Caco-2 (cell line): ENCODE measurements at places on chromosomes 16 and 17.

DNA sequence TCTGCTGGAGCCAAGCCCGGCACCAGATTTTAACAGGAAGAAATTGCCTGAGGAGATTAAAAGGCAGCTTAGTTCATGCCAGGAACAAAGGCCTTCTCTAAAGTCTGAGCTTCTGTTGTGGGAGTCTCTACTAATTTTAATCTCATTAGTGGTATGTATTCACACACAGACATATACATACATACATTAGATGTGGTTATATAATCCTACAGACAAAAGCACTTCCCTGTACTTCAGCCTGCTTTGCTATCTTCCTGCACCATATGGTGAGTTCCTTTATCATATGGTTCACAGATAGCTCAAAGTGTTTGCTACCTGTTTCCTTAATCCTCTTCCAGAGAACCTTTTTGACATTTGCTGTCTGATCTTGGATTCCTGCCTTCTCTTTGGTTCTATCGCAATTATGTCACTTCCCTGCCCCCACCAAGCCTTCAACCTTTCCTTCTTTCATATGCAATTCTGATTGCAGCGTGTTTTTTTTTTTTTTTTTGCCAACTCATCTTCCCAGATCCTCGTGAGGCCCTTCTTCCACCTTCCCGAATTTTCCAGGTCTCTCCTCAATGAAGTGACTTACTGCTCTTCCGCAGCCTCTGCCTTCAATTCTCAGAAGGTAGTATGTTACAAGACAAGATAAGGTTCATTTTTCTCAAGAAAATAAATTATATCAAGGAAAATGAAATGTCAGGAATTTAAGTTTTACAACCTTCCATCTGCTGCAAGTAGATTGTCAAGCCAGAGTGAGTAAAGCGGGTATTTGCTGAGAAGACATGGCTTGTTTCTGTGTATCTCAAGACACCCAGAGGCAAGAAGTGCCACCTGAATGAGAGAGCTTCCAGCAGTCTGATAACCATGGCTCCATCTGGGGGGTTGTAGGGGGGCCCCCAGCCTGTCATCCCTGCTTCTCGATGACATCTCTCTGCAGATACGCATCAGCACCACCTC lies 120.2 kb upstream of the CACNG3 start:
- DNase-seq = no peak
- H3K4me3 ChIP-seq = no peak overlapping the region
- H3K27me3 ChIP-seq = no peaks in the 10 kb centered on the region
- no peaks in the 10 kb centered on the region for H3K4me1 ChIP-seq

DNA sequence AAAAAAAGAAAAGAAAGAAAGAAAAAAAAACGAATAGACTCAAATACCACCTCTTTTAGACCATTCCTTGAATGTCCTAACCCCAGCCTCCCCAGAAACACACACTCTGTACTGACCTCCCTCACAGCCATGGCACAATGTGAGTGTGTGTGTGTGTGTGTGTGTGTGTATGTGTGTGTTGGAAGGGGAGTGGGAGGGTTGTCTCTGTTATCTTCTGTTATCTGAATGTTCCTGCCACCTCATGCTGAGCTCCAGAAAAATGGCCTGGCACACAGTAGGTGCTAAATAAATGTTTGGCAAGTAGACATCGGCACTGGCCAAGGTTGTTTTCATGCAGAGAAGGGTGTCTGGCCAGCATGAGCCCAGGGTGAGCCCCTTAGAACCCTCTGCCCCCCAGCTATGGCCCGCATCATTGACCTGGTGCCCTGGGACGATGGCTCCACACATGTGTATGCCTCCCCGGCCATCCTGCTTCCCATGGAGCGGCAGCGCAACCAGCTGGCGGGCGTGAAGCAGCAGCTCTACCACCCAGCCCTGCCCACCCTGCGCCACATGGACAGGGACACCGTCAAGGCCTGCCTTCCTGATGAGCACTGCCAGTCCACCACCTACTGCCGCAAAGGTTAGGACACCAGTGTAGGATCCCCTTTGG lies 6.6 kb upstream of the CNGB1 start:
- no peak for DNase-seq
- peaks cover 10% of the 10 kb centered on the region for H3K4me1 ChIP-seq
- no peak overlapping the region for H3K4me3 ChIP-seq
- H3K36me3 ChIP-seq = no peaks in the 10 kb centered on the region

DNA sequence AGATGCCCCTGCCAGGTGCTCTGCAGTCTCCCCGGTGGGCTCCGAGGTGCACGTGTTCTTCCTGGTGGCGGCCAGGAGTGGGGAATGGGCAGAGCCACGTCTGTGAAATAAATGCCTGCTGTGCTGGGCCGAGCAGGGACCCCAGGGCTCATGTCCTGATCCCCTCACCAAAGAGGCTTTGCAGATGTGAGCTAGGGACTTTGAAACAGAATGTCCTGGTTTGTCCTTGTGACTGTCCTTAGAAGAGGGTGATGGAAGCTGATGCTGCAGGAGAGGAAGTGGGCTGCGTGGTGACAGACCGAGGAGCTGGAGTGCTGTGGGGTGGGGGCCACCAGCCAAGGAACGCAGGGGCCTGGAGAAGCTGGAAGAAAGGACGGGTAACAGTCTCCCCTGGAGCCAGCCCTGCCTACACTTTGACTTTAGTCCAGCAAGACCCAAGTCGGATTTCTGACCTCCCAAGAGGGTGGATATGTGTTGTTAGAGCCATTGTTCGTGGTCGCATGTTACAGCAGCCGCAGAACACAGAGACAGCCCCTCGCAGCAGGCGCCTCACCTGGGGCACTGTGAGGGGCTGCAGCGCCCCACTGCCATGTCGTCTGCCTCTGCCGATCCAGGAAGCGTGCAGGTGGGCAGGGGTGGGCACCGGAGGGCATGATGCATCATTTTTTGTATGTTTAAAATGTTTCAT lies 217.9 kb upstream of the CIBAR2 start:
- no peaks in the 10 kb centered on the region for H3K27me3 ChIP-seq
- peak overlapping the region; percentile 8 for H3K27ac ChIP-seq
- peaks cover 38% of the 10 kb centered on the region for H3K4me1 ChIP-seq
- H3K4me3 ChIP-seq = no peak overlapping the region

- H3K36me3 ChIP-seq = no peaks in the 10 kb centered on the region
- no peaks in the 10 kb centered on the region for H3K27me3 ChIP-seq
- H3K4me1 ChIP-seq = no peaks in the 10 kb centered on the region
These were observed 22.4 kb upstream of the SCNN1B start for GRCh38 chr16:23279721-23280153.

DNA sequence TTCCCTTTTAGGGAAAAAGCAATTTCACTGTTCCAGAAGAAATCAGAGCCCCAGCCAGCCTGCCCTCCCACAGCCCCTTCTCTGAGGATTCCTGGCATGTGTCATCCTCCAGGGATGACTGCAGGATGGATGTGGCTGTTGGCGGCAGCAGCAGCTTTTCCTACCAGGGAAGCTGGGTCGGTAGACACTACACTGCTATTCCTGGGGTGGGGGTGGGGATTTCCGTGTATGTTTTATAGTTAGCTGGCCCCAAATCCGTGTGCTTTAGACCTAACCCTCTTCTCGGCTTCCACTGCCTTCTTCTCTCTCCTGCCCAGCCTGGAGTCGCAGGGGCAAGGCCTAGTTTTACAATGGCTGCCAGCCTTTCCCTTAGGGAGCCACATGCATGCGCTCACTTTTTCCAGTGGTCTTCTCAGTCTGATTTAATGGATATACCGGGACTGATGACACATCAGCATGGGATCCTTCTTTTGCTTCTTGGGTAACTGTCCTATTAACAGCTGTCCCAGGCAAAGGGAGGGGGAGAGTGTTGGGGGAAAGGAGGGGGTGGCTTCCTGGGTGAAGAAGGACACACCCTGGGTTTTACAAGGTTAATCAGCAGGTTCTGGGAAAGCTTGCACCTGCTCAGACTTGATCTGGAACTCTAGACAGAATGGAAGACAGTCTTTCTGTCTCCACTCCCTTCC lies 2.7 kb upstream of the NFE2L1 start:
- no peak overlapping the region for H3K27ac ChIP-seq
- H3K36me3 ChIP-seq = no peaks in the 10 kb centered on the region
- H3K4me1 ChIP-seq = peaks cover 18% of the 10 kb centered on the region
- H3K27me3 ChIP-seq = no peaks in the 10 kb centered on the region

- no peak for DNase-seq
- no peaks in the 10 kb centered on the region for H3K27me3 ChIP-seq
- H3K4me1 ChIP-seq = peaks cover 11% of the 10 kb centered on the region
These were observed 6.6 kb downstream of the FAM20A start for GRCh38 chr17:68594552-68594951.

- no peaks in the 10 kb centered on the region for H3K27me3 ChIP-seq
- H3K36me3 ChIP-seq = no peaks in the 10 kb centered on the region
- no peak for DNase-seq
These were observed 665 bp downstream of the MYBBP1A start for GRCh38 chr17:4554441-4554996.

- no peaks in the 10 kb centered on the region for H3K4me1 ChIP-seq
- H3K4me3 ChIP-seq = no peak overlapping the region
- H3K27ac ChIP-seq = no peak overlapping the region
- no peaks in the 10 kb centered on the region for H3K27me3 ChIP-seq
- no peak for DNase-seq
These were observed 77.2 kb downstream of the TMEM114 start for GRCh38 chr16:8512941-8513624.

DNA sequence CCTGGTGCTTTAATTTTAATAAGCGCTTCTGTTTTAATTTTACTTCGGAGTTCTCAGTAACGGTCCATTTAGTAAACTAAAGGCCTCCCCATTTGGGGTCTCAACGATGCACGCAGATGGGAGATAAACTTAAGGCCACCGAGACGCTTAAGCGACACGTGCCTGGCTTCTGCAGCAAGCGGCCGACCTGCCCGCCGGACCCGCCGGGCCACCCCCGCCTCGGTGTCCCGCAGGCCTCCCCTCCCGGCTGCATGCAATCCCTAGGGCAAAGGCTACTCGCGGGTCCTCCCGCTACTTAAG lies 592 bp downstream of the GCSH start:
- H3K36me3 ChIP-seq = no peaks in the 10 kb centered on the region
- peak overlapping the region; percentile 61 for H3K27ac ChIP-seq

GRCh38 chr17:63681530-63681929 lies 18.4 kb downstream of the LIMD2 start:
- H3K27me3 ChIP-seq = no peaks in the 10 kb centered on the region
- no peak overlapping the region for H3K4me3 ChIP-seq
- DNase-seq = no peak

GRCh38 chr16:75019007-75019406 lies 20.2 kb downstream of the ZNRF1 start:
- H3K27me3 ChIP-seq = no peaks in the 10 kb centered on the region
- no peaks in the 10 kb centered on the region for H3K4me1 ChIP-seq
- no peak overlapping the region for H3K27ac ChIP-seq
- DNase-seq = no peak
- no peak overlapping the region for H3K4me3 ChIP-seq

- no peak overlapping the region for H3K4me3 ChIP-seq
- no peak overlapping the region for H3K27ac ChIP-seq
- no peaks in the 10 kb centered on the region for H3K4me1 ChIP-seq
- 0 out of 2 replicates have a peak, but pooled peaks cover 2% of the 10 kb centered on the region for H3K27me3 ChIP-seq
- peak; percentile 27 for DNase-seq
These were observed 128.7 kb downstream of the C16orf78 start for GRCh38 chr16:49502136-49502881.
